Iris pigment epithelial cell (primary cell): ENCODE measurements at places on chromosomes 3 and 15.

DNA sequence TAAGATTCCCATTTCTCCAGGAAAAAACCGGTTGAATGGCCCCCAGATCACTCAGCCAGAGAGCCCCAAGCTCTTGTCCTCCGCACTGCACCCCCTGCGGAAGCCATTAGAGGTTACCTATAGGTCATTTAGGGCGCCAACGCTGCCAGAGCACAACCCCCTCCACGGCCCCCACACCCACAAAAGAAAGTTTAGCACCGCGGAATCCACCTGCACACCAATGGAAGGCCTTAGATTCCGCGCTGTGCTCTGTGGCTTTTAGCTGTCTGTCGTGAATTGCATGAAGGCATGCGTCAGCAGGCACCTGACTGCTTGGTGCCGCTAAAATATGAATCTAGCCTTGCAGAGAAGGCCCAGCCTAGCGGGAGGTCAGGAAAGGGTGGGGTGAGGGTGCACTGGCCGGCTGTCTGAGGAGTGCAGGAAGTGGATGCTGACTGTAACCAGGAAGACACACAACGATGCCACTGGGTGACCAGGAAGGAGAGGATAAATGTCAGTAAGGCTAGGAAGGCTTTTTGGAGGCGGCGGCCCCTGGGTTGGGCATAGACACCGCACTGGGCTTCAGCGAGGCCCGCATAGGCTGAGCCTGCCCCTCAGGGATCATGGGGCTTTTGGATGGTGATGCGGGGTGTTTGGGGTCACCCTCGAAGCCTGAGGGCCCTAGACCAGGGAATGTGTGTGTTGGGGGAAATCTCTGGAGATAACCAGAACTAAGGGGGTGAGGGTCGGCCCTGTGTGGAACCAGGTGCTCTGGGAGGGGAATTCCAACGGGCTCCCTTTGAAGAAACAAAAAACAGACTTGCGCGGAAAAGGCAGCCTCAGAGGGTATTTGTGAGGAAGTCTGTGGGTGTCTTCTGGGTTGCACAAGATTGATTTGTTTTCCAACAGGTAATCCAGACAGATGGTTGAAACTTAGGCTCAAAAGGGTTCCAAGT, 976 bp upstream of the NUP210 start:
- no peak for DNase-seq

GRCh38 chr3:131705558-131706051, 202.8 kb upstream of the MRPL3 start:
- no peak for DNase-seq

GRCh38 chr3:152885076-152885475, 50.1 kb downstream of the P2RY1 start:
- no peak for DNase-seq

DNA sequence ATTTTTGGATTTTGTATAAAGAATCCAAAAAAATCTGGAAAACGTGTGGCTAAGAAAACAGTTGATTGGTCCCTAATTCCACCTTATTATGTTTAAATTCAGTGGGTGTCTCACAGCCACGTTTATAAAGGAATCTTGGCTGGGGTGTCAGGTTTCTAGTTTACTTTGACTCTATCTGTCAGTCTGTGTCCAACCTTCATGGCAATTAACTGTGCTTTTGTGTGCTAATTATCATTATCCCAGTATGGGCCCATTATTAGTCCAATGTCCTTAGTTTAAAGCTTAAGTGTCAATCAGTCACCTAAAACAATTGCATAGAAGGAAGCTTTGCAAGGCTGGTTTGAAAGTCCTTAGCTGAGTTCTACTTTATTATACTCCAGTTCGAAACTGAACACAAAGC, 3.7 kb upstream of the CNTN4 start:
- DNase-seq, result no peak

DNA sequence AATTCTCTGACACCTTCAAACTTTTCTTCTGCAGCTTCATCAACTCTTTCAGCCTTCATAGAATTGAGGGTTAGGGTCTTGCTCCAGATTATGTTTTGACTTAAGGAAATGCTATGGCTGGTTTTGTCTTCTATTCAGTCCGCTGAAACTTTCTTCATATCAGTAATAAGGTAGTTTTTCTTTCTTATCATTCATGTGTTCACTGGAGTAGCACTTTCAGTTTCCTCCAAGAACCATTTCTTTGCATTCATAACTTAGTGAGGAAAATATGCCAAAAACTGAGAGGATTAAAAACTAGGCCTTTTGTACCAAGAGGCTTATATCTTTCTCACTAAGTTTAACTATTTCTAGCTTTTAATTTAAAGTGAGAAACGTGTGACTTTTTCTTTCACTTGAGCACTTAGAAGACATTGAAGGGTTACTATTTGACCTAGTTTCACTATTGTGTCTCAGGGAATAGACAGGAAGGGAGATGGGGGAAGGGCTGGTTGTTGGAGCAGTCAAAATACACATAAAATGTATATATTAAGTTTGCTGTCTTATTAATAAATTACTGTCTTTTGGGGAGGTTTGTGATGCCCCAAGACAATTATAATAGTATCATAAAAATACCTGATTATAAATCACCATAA, 1110.1 kb downstream of the TBL1XR1 start:
- DNase-seq, result no peak

- no peak for DNase-seq
Measured at GRCh38 chr3:125152951-125153350, 59.6 kb downstream of the SLC12A8 start.

GRCh38 chr15:36912311-36912712, 188.0 kb downstream of the MEIS2 start:
- DNase-seq, result peak; percentile 57

DNA sequence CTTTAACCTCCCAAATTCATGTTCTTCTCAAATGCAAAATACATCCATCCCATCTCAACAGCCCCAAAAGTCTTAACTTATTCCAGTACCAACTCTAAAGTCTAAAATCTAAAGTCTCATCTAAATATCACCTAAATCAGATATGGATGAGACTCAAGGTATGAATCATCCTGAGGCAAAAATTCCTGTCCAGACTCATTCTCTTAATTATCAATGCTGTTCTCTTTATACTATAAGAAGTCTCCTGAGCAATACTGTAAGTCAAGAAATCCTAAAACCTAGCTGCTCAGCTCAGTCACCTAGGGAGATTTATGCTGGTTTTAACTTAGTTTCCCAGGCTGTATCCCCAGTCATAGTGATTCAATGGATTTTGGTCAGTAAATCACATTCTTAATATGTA, 11.1 kb downstream of the RAD18 start:
- DNase-seq, result no peak

GRCh38 chr3:49017971-49018706, at the start of gene DALRD3:
TSS of gene DALRD3 (minus strand) at chr3:49018580. CDS start at chr3:49018564, 16 bp downstream.
- DNase-seq, result peak; percentile 73

GRCh38 chr3:157427901-157428300, 8.7 kb upstream of the PTX3 start:
- DNase-seq, result no peak

- peak; percentile 77 for DNase-seq
Measured at GRCh38 chr15:68177742-68178141, 27.4 kb downstream of the CALML4 start.

DNA sequence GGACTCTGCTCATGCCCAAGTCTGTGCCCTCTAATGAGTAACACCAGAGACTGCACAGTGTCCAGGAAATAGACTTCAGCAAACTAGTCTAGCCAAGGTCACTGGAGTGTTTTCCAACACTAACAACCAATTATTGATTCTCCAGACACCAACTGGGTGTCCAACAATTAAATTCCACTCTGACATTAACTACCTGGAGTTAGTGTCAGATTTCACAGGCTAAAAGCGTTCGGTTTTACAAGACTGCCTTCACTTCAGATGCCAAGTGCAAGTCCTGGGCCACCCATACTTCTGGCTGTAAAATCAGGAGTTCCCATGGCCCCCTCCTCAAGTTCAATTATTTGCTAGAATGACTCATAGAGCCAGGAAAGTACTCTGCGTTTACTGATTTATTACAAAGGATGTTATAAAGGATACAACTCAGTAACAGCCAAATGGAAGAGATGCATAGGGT, 20.8 kb upstream of the CFAP161 start:
- no peak for DNase-seq

DNA sequence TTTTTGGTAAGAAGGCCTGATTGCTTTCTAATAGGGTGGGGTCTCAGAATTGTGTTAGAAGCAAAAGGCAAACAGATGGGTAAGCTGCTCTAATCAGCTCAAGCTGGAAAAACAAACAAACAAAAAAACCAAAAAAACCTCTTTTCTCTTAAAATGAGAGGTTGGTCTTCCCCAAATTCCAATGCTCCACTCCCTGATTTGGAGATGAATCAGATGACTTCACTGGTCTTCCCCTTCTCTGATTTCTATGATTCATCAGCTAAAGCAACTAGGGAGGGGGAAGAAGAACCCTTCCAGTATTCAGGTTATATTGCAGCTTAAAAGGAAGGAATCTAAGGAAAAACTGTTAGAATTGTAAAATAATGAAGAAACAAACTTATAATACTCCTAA, 9.6 kb upstream of the ANXA2 start:
- peak; percentile 88 for DNase-seq

DNA sequence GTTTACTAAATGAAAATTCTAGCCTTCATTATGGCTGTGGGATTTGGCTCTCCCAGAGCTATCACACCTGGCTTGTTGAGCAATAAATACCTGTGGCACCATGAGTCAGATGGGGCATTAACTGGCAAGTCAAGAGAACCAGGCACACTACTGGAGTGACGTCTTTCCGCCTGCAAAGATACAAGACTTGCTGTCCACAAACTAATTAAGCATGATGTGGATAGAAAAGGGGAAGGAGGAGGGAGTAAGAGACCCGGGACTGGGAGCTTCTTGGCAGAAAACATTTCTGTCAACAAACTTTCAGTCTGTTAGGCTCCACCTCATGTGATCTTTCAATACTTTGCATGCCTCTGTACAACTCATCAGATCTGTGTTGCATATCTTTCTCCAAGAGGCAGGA, 56.5 kb downstream of the CLDN1 start:
- DNase-seq, result peak; percentile 88

DNA sequence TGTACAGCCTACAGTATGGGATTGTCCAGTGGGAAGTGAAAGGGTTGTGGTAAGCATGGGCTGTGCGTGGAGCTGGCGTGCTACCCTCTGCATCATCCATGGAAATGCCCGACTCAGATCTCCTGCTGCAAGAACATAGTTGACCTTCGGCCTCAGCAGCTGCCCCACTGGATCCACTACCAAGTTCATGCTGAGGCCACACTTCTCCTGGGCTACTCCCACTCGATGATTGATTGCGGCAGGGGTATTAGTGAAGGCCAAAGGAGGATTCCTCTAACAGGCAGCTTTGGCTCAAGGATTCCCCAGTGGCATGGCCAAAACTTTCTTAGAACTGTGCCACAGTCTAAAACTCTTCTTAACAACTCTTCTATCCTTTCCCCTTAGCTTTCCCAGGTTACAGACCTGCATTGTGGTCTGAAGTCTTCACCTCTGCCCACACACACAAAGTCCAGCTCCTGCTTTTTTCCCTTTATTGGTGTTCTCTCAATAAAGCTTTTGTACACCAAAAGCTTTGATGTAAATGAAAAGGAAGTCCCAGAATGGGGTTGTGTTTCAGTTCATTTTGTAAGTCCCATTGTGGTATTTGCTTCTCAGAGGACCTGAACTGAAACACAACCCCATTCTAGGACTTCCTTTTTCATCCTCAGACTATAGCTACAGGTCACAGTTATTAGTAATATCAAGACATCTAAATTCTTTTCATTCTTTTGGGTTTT, 4.9 kb upstream of the TBC1D5 start:
- no peak for DNase-seq

DNA sequence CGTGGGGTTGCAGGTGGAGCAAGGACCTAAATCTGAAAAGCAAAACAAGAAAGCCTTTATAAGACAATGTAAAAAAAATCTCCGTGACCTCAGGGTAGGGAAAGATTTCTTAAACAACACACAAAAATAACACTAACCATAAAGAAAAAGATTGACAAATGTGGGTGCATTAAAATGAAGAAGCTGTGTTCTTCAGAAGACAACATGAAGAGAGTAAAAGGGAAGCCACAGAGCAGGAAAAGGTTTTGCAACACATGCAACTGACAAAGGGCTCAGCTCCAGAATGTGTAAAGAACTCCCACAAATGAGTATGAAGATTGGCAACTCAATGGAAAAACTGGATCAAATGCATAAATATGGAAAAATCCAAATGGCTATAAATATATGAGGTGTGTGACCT, 74.2 kb downstream of the MAGEF1 start:
- DNase-seq, result peak; percentile 37

- DNase-seq, result no peak
Measured at GRCh38 chr3:106185949-106186348, 317.1 kb upstream of the CBLB start.

GRCh38 chr3:172090035-172090434, 50.7 kb downstream of the FNDC3B start:
- no peak for DNase-seq

DNA sequence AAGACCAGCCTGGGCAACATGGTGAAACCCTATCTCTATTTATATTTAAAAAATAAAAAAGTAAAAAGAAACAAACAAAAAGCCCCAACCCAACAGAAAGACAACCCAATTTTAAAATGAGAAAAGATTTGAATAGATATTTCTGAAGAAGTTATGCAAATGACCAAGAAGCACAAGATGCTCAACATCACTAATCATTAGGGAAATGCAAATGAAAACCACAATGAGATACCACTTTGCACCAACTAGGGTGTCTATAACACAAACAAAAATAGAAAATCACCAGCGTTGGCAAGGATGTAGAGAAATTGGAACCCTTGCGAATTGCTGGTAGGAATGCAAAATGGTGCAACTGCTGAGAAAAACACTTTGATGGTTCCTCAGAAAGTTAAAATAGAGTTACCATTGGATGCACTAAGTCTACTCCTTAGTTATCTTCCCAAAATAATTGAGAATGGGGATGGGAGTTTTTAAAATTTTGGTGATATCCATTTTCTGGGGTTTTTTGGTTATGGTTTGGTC, 45.8 kb upstream of the CCNB2 start:
- DNase-seq, result no peak

DNA sequence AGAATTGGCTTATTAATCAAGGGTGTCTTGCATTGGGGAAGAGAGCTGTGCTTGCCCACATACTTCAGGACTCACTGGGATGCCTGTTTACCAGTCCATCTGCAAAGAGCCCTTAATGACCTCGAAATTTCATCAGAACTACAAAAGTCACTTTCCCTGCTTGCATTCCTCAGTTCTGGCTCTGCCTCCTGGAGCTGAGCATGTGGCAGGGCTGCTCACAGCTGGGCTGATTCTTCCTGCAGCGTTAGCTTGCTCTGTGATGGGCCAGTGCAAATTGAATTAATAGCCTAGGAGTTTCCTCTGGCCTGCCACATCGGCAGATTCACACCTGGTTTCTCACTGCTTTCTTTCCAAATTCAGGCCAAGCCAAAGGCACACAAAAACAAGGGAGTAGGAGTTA, 108.9 kb downstream of the DUT start:
- peak; percentile 73 for DNase-seq

GRCh38 chr15:79352206-79352605, 41.3 kb downstream of the TMED3 start:
- no peak for DNase-seq

GRCh38 chr3:3068358-3068881, 41.8 kb downstream of the IL5RA start:
- DNase-seq, result no peak

- DNase-seq, result no peak
Measured at GRCh38 chr3:75342425-75342824, 321.7 kb upstream of the FRG2C start.
